ENCODE measurements at places on chromosomes 12 and 14.

DNA sequence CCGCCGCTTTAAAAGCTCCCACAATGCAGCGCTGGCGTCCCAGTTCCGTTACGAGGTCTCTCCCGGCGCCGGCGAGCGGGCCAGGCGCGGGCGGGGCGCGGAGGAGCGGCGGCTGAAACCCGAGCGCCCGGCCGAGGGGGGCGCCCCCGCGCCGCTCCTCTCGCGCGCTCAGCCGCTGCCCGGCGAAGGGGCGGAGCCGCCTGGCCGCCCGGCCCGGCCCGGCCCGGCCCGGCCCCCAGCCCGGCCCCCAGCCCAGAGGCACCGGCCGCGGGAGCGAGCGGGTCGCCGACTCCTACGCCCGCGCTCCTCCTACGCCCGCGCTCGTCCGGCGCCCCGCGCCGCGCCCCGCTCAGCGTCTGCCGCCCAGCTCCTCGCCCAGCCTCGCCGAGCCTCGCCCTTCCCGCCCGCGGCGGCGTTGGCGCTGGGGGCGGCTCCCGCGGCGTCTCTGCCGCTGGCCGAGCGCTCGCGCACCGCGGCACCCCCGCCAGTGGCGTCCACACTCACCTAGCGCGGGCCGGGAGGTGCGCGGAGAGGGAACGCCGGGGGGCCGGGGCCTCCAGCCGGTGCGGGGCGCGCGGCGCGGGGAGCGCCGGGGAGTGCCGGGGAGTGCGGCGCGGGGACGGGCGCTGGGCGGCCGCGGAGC lies at the start of gene RASSF8:
RASSF8 (plus strand) TSS at position 255 of the 643 bp plus-strand sequence. CDS start 96,662 bp downstream, outside the sequence.
- peak; percentile 81 for DNase-seq

DNA sequence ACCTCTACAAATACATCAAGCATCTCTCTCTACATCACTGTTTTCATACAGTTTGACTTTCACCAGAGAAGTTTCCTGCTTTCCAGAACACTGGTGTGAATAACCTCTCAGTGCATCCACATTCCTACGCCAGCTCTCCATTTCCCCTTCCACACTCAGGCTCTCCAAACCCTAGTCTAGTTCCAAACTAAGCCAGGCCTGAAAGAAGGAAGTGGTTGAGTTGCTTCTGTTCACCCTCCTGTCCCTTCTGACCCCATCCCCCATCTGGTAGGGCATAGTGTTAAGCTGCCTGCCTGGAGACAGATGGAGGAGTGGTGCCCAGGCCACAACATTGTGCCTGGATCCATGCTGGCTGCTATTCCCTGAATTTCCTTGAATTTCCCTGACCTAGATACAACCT lies 132.4 kb downstream of the GPR65 start:
- no peak for DNase-seq

- DNase-seq, result no peak
Measured at GRCh38 chr14:104343294-104343625, 204.9 kb downstream of the KIF26A start.

GRCh38 chr12:39413836-39414771 lies 28.8 kb downstream of the KIF21A start:
- DNase-seq, result no peak

DNA sequence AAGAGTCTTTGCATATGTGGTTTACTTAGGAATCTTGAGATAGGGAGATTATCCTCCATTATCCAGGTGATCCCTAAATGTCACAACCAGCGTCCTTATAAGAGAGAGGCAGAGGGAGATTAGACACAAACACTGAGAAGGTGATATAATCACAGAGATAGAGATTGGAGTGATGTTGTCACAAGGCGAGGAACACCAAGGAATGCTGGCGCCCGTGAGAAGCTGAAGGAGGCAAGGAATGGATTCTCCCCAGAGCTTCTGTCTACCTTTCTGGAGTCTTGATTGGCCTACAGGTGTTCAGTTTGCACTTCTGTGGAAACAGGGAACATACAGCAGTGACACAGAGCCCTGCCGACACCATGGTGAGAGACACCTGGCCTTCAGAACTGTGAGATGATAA lies 101.6 kb downstream of the ANO4 start:
- DNase-seq, result no peak

GRCh38 chr14:96783915-96784224 lies 13.3 kb upstream of the VRK1 start:
- no peak for DNase-seq

DNA sequence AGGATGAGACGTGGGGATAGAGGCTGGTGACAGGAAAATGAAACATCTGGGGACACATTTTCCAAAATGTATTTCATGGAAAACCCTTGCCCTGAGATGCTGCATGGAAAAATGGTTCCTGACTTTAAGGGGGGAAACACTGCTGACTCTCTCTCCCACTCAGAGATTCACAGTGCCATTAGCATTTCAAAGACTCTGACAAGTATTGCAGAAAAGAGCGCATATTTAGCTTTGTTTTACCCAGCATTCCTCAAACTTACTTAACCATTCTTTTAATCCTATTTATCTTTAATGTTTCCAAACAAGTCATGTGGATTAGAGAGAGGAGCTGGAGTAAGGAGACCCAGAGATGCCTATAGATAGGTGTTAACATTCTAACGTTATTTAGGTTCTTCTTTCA lies 141.8 kb upstream of the DYRK2 start:
- no peak for DNase-seq

DNA sequence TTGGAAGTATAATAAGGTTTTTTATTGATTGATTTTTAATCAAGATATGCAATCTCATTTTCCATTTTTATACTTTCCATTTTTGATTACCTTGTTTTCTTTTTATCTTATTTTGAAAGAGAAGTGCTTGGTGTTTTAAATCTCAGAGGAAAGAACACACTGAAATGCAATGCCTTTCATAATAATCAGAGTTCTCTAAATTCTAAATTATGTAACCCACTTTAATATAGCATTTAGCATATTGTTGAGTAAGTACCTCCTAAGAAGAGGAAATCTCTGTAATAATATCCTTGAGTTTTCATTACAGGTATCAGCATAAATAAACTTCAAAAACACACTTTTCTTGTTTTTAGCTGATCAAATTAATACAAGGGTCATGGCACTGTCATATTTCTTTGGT lies 96.9 kb downstream of the GTF2A1 start:
- DNase-seq, result no peak

GRCh38 chr12:18320036-18320617 lies 58.8 kb downstream of the PIK3C2G start:
- peak; percentile 61 for DNase-seq

DNA sequence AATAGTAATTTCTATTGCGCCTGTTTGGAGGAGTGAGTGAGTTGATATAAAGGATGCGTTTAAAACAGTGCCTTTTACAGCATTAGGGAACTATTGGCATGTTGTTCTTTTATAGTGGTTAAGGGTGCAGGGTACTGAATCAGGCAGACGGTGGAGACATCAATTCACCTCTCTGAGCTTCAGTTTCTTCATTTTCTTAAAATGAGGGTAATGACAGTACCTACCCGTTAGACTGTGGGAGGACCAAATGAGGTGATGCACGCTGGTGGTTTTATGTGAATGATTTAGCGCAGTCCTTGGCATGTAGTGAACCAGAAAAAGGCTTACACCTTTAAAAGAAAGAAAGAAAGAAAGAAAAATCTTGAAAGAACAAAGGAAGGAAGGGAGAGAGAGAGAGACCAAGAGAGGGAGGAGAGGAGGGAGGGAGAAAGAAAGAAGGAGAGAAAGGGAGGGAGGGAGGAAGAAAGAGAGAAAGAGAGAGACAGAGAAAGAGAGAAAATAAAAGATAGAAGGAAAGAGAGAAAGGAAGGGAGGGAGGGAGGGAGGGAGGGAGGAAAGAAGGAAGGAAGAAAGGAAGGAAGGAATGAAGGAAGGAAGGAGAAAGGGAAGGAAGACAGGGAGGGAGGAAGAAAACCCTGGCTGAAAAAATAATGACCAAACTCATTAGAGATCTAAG lies 22.2 kb upstream of the CCND2 start:
- no peak for DNase-seq

DNA sequence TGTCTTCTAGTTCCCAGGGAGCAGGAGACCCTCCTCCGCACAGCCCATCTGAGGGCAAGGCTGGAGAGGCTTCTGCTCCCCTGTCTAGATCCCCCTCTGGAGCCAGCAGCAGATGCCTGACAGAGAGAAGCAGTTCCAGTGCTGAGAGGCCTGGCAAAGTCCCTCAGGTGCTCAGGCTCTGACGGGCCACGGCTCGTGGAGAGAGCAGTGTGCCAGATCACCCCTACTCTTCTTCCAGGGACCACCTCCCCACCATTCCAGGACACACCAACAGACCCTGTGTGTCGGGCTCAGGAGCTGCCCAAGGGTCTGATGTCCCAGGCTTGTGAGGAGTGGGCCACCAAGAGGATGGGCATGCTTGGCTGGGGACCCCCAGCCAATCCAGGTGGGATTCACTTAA lies 22.5 kb upstream of the C14orf180 start:
- DNase-seq, result no peak

DNA sequence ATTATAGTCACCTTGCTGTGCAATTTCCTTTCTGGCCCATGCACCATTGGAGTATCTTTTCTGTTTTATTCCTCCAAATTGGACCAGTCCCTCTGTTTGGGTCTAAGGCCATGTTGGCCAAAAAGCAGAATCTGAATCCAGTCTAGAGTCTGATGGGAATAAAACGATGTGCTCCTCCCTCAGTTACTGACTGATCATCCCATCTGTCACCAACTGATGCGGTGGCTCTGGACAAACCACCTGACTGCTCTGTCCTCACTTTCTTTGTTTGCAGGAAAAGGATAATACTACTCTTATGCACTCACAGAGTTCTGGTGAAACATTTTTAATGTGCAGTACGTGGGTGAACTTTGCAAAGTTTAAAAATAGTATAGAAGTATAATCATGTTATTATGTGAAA lies 120.2 kb upstream of the HIF1A start:
- no peak for DNase-seq

DNA sequence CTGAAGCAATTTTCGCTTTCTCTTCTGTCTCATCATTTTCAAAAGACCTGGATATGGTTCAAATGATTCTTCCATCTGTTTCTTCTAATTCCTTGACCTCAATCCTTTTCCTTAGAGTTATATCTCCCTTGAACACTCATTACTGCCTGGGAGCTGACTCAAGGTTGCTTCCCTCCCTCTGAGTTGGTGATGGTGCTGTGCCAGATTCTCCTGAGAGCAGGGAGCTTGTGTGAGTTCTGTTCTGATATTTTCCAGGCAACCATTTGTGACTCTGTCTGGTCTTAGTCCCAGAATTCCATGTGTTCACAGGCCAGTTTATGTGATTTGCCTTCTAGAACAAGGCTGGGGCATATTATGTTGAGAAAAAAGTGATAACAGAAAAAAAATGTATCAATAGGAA lies 505.1 kb upstream of the SYT1 start:
- DNase-seq, result no peak

DNA sequence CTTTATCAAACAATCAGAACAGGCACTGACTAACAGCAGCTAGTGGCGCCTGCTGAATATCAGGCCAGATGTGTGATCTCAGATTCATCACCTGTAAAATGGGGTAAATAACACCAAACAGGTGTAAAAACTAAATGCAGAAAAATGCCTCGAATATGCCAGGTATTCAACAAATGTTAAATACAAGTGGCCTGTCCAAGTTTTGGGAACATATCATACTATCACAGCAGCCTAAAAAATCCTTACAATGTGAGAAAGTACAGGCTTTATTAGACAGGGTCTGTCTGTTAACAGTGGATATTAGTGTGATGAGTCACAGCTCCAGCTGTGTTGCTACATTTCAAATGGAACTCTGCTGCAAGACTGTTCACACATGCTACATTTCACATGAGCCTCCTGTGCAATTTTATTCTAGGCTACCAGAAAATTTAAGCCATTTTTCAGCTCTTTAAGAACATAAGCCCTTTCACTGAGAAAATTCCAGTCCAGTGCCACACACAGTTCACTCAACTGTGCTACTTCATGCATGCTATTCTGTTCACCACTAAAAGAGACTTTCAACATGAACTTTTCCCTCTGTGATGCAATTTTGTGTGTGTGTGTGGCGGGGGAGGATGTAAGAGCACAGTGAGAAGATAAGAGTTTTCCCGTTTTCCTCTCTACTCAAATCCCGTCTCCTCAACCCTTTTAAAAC lies 56.7 kb downstream of the MSRB3 start:
- DNase-seq, result no peak

- no peak for DNase-seq
Measured at GRCh38 chr12:4956054-4956453, 46.3 kb downstream of the KCNA1 start.

- no peak for DNase-seq
Measured at GRCh38 chr12:120488057-120488640, 7.8 kb upstream of the DYNLL1 start.

GRCh38 chr12:15682826-15683225 lies 106.4 kb downstream of the EPS8 start:
- no peak for DNase-seq

DNA sequence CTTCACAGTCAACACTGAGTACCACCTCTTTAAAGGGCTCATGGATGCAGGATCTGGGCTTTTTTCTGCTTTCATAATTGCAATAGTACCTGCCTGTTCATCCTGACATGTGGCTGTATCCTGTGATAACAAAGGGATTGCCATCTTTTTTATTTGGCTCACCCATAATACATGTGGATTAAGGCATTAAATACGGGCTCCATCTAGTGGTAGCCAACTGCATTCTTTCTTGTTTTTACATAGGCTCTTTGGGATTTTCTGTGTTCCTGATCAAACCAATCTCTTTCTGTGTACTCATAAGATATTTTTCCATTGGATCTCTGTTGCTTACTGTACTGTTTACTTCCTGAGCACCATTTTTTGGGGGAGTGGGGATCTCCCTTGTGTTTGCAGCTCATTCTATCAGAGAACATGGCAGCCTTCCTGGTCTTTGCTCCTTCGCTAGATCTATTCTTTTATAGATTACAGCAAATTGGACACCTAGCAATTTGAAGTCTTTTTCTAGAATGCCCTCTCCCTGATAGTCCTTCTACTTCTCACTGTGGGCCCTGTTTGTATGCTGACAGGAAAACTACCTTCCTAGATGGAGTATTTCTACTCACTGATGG lies 723.4 kb upstream of the MDGA2 start:
- DNase-seq, result peak; percentile 30

DNA sequence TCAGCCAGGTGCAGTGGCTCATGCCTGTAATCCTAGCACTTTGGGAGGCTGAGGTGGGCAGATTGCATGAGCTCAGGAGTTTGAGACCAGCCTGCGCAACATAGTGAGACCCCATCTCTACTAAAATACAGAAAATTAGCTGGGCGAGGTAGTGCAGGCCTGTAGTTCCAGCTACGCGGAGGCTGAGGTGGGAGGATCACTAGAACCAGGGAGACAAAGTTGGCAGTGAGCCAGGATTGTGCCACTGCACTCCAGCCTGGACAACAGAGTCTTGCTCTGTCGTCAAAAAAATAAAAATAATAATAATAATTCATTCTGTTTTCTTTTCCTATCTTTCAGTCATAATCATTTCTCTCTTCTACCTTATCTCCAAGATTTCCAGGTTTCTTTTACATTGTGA lies 48.6 kb upstream of the USP44 start:
- DNase-seq, result no peak
